ENCODE measurements at places on chromosomes 13 and 19. TPM values are rescaled to one million over a fixed set of nuclear protein-coding genes. Genes with fewer than 3 reads are reported as not detected.

The ZNF491 gene
- 1.1 TPM for polyA plus RNA-seq

The MAP4K1 gene
- polyA plus RNA-seq, result 3.9 TPM

The CCDC8 gene
- polyA plus RNA-seq, result 21.0 TPM

DNA sequence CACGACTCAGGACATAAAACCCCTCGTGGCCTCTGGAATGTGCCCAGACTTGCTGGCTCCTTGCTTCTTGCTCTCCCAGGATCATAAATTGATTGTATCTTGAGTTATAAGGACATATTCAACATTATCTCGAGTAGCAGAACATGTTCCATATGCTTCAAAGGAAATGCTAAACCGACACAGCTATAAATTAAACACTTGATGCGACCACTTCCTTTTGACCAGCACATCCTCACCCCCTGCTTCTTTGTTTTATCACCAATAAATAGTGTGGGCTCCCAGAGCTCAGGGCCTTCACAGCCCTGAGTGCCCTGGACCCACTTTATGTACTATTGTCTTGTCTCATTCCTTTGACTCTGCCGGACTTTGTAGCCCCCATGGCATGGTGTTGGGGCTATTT, 157.0 kb upstream of the PABPC3 start:
- DNase-seq, result no peak
- H3K4me1 ChIP-seq, result no peaks in the 10 kb centered on the region
- H3K27ac ChIP-seq, result no peak overlapping the region
- no peaks in the 10 kb centered on the region for H3K27me3 ChIP-seq
- no peaks in the 10 kb centered on the region for H3K36me3 ChIP-seq
- H3K4me3 ChIP-seq, result no peak overlapping the region

GRCh38 chr19:56350416-56351045, 35.9 kb upstream of the ZSCAN5A start:
- no peak overlapping the region for H3K4me3 ChIP-seq
- H3K36me3 ChIP-seq, result no peaks in the 10 kb centered on the region

DNA sequence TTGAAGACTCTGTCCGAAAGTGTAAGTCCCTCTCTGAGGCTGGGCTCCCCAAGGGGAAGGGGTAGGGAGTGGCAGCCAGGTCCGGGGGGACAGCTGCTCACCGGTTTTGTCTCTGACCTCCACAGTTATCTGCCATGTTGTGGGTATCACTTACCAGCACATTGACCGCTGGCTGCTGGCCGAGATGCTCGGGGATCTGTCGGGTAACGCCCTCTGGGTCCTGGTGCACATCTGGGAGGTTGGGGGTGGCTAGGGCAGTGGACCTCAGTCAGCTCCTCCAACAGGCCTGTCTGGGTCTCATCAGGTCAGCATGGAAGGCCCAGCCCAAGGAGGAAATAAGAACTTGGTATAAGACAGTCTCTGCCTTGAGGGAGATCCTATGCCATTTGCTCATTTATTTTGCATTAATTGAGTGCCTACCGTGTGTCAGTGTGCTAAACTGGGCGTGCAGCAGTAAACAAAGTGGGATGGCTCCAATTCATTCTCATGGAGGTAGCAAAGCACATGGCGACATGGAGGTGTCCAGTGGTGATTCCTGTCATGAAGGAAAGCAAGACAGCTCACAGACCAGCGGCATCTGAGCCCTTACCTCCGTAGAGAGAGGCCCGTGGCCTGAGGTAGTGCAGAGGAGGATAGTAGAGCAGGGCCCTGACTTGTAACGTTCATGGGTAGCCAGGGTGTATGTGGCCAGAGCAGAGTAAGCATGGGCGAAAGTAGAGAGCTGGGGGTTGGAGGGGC, 13.7 kb downstream of the EIF3K start:
- H3K27ac ChIP-seq, result no peak overlapping the region
- H3K36me3 ChIP-seq, result peaks cover 2% of the 10 kb centered on the region
- H3K27me3 ChIP-seq, result no peaks in the 10 kb centered on the region
- DNase-seq, result no peak

DNA sequence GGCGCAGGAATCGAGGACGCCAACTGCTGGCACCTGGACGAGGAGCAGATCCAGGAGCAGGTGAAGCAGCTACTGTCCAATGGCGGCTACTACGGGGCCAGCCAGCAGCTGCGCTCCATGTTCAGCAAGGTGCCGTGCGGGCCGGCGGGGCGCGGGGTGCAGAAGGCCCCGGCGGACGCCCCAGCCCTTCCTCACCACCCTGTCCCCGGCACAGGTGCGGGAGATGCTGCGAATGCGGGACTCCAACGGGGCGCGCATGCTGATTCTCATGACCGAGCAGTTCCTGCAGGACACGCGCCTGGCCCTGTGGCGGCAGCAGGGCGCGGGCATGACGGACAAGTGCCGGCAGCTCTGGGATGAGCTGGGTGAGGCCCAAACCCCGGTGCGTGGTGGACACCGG, 13.6 kb downstream of the ZSWIM4 start:
- no peak overlapping the region for H3K4me3 ChIP-seq
- no peaks in the 10 kb centered on the region for H3K27me3 ChIP-seq
- DNase-seq, result no peak

- H3K4me3 ChIP-seq, result no peak overlapping the region
- no peaks in the 10 kb centered on the region for H3K4me1 ChIP-seq
- H3K27ac ChIP-seq, result no peak overlapping the region
- no peaks in the 10 kb centered on the region for H3K27me3 ChIP-seq
These were observed 114.9 kb downstream of the PCCA start for GRCh38 chr13:100203696-100204367.

- H3K36me3 ChIP-seq, result no peaks in the 10 kb centered on the region
- H3K27ac ChIP-seq, result peak overlapping the region; percentile 96
- H3K4me1 ChIP-seq, result peaks cover 46% of the 10 kb centered on the region
- no peaks in the 10 kb centered on the region for H3K27me3 ChIP-seq
These were observed 4.3 kb downstream of the DOT1L start for GRCh38 chr19:2167896-2168618.

GRCh38 chr13:30169442-30169841, 137.9 kb downstream of the KATNAL1 start:
- no peak overlapping the region for H3K4me3 ChIP-seq
- no peak overlapping the region for H3K27ac ChIP-seq
- peak; percentile 35 for DNase-seq
- H3K36me3 ChIP-seq, result no peaks in the 10 kb centered on the region
